HFFc6 (cell line): ENCODE measurements at places on chromosomes 1 and 21. TPM values are rescaled to one million over a fixed set of nuclear protein-coding genes. Genes with fewer than 3 reads are reported as not detected.

Gene BTBD19
- total RNA-seq, result 12.2 and 19.8 TPM in 2 replicates

GRCh38 chr21:46472246-46472645 lies 13.6 kb downstream of the DIP2A start:
- peaks cover 14% of the 10 kb centered on the region for H3K36me3 ChIP-seq
- H3K27me3 ChIP-seq, result no peaks in the 10 kb centered on the region
- H3K27ac ChIP-seq, result no peak overlapping the region
- DNase-seq, result no peak
- peaks cover 24% of the 10 kb centered on the region for H3K4me1 ChIP-seq

- H3K27ac ChIP-seq, result peak overlapping the region; percentile 94
- peaks cover 59% of the 10 kb centered on the region for H3K4me1 ChIP-seq
- peaks cover 13% of the 10 kb centered on the region for H3K36me3 ChIP-seq
These were observed 465.7 kb downstream of the USP25 start for GRCh38 chr21:16195538-16195910.

GRCh38 chr1:179129702-179130473 lies 48.0 kb downstream of the TOR3A start:
- peak; percentile 39 for DNase-seq
- H3K4me3 ChIP-seq, result peak overlapping the region; percentile 45
- H3K4me1 ChIP-seq, result peaks cover 88% of the 10 kb centered on the region
- peaks cover 10% of the 10 kb centered on the region; the same call in 1 of the 2 replicates for H3K27me3 ChIP-seq
- peaks cover 47% of the 10 kb centered on the region for H3K36me3 ChIP-seq

Gene FAM131C
- 0.41 to 0.72 TPM (median 0.50 TPM) in 3 replicates for total RNA-seq

GRCh38 chr1:22484706-22485345 lies 33.2 kb downstream of the ZBTB40 start:
- H3K36me3 ChIP-seq, result peaks cover 17% of the 10 kb centered on the region; the same call in 1 of the 2 replicates
- no peak for DNase-seq
- no peak overlapping the region for H3K4me3 ChIP-seq
- no peaks in the 10 kb centered on the region for H3K4me1 ChIP-seq
- H3K27ac ChIP-seq, result no peak overlapping the region

GRCh38 chr1:245874942-245875580 lies 632.0 kb downstream of the SMYD3 start:
- peaks cover 1% of the 10 kb centered on the region; the same call in 1 of the 2 replicates for H3K27me3 ChIP-seq
- H3K4me1 ChIP-seq, result peaks cover under 1% of the 10 kb centered on the region; the same call in 1 of the 2 replicates
- H3K27ac ChIP-seq, result peak overlapping the region; percentile 96
- peak overlapping the region; percentile 78 for H3K4me3 ChIP-seq
- H3K36me3 ChIP-seq, result 0 out of 2 replicates have a peak, but pooled peaks cover under 1% of the 10 kb centered on the region

GRCh38 chr1:207389728-207390464 lies 64.2 kb upstream of the CR2 start:
- peaks cover 5% of the 10 kb centered on the region for H3K36me3 ChIP-seq
- peak; percentile 78 for DNase-seq
- H3K4me1 ChIP-seq, result peaks cover 48% of the 10 kb centered on the region
- H3K27me3 ChIP-seq, result no peaks in the 10 kb centered on the region
- no peak overlapping the region for H3K4me3 ChIP-seq

DNA sequence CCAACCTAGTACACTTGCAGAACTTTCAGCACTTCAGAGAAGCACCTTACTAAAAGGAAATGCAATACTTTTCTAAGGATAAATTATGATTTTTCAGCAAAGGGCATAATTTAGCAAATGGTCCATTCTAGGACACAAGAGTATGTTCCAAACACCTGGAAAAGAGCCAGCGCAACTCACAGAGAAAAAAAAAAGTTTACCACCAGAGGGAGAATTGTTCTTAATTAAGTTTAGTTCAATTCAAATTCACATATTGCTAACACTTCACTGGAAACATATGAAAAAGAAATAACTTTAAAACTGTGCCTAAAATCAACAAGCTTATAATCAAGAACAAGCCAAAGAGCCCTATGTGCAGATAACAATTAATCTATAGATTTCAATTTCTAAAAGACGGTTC lies 338.1 kb downstream of the SEC16B start:
- no peak overlapping the region for H3K27ac ChIP-seq
- DNase-seq, result no peak
- no peaks in the 10 kb centered on the region for H3K4me1 ChIP-seq

GRCh38 chr1:54167422-54168139 lies 14.8 kb upstream of the CDCP2 start:
- H3K27ac ChIP-seq, result peak overlapping the region; percentile 11; the same call in 1 of the 2 replicates
- no peak overlapping the region for H3K4me3 ChIP-seq
- H3K27me3 ChIP-seq, result peaks cover 17% of the 10 kb centered on the region
- peaks cover 12% of the 10 kb centered on the region for H3K4me1 ChIP-seq
- H3K36me3 ChIP-seq, result no peaks in the 10 kb centered on the region
